HepG2 (cell line): ENCODE measurements at places on chromosomes 6 and 20. TPM values are rescaled to one million over a fixed set of nuclear protein-coding genes. Genes with fewer than 3 reads are reported as not detected.

CALHM4 gene
- not detected in 2 replicates for total RNA-seq

PRDM13 gene
- not detected in 2 replicates for total RNA-seq

VSX1 gene
- total RNA-seq: not detected in 2 replicates

CYP24A1 gene
- total RNA-seq: 6.9 and 9.4 TPM in 2 replicates

PTK6 gene
- not detected in 2 replicates for total RNA-seq

CRISP2 gene
- not detected in 2 replicates for total RNA-seq

MYCT1 gene
- total RNA-seq: not detected in 2 replicates

DNA sequence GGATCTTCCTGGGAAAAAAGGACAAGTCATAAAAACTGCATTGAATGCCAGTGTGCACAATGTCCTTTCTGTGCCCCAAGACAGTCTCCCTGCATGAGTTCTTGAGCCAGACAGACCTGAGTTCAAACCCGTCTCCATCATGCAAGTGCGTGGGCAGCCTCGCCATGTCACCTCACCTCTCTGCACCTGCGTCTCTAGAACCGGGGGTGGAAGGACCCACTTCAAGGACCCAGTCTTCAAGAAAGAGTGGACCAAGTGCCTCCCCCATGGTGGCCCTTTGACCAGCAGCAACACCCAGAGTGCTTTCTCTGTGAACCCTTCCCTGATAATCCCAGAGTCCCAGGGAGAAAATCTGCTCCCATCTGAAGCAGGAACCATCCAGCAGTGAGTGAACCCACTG is 23.5 kb upstream of the ANGPT4 start:
- no peak for DNase-seq

- no peak for DNase-seq
Observed at GRCh38 chr6:116682334-116682712, 1.3 kb downstream of the KPNA5 start.

GRCh38 chr6:12749531-12750379 is 33.2 kb downstream of the PHACTR1 start:
- no peak for DNase-seq

DNA sequence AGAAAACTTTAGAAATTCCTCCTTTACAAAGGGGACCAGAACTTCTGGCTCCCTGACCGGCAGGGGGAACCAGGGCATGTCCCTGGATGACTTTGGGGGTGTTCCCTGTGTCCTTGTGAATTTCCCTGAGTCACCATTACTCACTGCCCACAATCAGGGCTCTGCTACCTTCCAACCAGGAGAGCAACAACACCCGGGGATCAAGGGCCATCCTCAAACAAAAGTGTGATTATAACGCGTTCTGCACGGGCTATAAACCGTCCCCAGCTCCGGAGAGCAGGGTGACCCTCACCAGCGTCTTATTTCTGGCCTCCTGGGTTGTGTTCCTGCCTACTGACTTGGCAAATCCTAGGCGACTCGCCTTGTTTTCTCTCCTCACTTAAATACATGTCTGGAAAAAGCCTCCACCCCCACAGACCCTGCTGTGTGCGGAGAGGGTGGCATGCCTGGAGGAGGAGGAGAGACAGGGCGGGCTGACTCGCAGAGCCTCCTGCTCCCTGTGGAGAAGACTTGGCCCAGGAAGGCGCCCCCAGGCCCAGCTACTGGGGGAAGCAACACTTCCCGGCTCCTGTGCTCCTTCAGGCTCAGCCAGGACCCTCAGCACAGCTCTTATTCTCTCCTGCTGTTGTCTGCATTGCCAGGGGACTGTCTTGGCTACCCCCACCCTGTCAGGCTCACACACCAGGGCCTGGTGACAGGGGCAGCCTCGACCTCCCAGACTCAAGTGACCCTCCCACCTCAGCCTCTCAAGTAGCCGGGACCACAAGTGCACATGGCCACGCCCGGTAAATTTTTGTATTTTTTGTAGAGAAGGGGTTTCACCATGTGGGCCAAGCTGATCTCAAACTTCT is 54.1 kb downstream of the FGD2 start:
- peak; percentile 99 for DNase-seq

DNA sequence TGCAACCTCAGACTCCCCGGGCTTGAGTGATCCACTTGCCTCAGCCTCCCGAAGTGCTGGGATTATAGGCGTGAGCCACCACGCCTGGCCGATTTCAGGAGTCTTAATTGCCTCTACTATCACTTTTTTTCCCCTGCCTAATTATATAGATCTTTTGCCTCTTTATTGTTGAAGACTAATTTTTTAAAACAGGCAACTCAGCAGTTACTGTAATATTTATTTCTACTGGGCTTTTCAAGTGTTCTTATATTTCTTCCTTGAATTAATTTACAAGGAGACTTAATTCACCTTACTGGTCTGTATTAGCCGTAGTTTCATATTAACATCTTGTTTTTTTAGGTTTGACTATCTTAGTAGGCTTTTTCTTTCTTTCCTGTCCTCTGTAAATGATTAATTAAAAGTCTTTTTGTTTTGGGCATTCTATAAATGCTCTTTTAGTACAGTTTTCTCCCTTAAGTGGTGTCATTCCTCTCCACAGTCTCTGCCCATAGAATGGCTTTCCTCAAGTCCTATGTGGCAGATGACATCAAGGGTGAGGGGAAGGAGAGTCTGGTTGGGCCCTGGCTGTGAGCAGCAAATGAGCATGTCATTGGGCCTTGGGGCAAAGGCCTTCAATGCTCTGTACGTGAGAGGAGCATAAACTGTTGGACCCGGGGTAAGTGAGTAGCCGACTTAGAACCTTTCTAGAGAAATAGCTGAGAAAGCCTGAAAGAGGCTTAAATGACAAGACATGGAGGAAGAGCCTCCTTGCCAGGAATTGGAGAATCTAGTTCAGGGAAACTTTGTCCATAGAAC is 36.0 kb downstream of the ANKS1A start:
- DNase-seq: no peak

DNA sequence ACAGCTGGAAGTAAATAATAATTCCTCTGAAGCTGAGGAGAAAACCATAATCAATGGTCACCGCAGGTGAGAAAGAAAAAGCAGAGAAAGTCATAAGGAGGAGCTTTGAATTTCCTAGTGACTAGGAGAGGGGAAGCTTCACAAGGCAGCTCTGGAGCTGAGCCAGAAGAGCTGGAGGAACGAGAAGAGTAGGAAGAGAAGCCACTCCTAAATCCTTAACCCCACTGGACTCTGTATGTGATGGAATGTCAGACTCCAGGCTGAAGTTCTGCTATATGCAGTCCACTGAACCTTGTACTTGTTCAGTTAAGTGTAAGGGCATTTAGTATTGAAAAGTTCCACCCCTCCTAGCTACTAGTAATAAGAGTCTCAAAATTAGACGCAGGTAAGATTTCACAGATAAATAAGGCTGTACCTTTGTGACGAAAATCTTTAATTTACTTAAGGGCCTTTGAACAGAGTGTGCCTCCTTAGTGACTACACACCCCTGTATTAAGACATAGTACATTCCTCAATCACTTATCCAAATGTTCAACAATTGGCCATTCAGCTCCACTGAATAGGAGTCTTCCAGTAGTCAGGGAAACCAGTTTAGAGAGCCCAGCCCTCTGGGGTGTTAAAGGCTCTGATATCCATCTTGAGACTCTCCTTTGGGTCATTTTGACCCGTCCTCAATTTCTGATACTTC is 71.4 kb upstream of the UFL1 start:
- DNase-seq: no peak

- no peak for DNase-seq
Observed at GRCh38 chr6:7324520-7324919, 11.5 kb upstream of the SSR1 start.

DNA sequence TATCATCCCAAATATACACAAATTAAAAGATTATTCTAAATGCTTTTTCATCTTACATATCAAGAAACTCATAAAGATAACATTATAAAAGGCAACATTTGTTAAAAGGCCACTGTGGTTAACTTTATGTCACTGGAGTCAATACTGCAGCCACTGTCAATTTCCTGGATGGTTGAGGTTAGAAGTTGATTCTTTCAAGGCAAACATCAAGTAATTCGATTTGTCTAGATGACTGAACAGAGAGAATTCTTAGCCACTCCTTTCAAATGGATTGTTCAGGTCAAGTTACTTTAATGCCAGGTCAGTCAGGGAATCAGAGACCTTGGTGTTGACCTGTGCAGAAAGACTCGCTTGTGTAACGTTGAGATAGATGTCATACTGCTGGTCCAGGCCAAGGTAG is 44.4 kb upstream of the SIM1 start:
- no peak for DNase-seq

GRCh38 chr6:76264468-76264867 is 192.0 kb upstream of the IMPG1 start:
- no peak for DNase-seq

DNA sequence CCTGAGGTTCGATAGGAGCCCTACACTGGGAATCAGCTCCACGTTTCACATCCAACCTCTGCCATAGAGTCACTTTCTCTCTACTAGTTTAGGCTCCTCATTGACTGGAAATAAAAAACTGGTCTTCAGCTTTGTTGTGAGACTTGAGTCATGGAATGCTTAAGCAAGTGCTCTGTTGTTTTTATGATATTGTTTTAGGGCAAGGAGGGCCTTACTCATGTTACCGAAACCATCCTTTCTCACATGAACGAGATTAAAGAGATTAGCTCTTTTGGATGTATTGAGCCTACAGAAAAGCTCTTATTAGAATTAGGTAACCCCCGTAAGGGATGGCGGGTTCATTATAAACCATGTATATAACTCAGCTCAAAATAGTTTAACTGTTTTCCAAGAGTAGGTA is 6.9 kb upstream of the MOCS1 start:
- no peak for DNase-seq

- DNase-seq: no peak
Observed at GRCh38 chr6:134278000-134278399, 39.9 kb downstream of the SGK1 start.

GRCh38 chr6:37256692-37257319 is 766 bp upstream of the TBC1D22B start:
- no peak for DNase-seq

DNA sequence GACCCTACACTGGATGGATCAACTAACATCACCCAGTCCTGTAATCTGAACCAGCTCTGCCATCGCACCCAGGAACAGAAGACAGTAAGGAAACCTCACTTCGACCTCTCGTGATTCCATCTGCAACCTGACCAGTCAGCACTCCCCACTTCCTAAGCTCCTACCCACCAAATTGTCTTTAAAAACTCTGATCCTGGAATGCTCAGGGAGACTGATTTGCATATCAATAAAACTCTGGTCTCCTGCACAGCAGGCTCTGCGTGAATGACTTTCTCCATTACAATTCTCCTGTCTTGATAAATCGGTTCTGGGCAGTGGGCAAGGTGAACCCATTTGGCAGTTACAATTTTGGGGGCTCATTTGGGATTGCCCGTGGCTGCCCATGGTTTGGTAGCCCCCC is 18.3 kb upstream of the AGPAT4 start:
- DNase-seq: no peak

DNA sequence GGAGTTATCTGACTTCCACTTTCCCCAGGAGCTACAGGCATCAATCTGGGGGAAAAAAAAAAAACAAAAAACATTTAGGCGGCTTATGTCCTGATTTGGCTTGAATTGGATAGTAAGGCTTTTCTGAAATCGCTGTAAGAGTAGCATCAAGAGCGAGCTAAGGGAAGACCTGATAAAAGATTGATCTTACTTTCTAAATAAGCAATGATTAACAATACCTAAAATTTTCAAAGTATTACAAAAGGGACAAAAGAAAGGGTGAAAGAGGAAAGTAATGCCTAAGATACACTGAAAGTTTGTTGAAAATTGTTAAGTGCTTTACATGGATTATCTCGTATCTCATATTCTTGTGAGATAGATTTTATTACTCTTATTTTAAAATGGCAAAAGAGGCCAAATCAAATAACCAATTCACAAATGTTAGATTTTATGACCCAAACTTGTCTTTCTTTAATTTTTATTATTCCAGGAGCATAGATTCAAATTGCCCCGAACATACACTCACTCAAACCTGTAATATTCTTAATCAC is 106.4 kb upstream of the PRSS16 start:
- no peak for DNase-seq

GRCh38 chr6:52499681-52500236 is 77.1 kb downstream of the TRAM2 start:
- DNase-seq: no peak

DNA sequence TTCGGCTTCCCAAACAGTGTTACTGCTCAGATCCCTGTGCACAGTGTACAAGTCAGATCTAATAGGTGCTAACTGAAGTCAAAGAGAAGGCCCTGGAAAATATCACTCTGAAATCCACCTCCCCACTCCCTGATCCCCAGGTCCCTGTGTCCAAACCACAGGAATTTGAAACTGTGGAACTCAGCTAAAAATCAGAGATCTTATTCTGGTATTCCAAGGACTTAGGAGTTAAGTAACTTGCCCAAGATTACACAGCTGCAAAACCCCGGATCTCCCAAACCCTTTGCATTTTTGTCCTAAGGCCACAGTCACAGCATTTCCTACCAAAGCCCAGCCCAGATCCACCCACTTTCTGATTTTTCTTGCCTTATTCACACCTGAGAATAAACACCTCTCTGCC is 32.3 kb upstream of the SLC23A2 start:
- peak; percentile 52 for DNase-seq

- no peak for DNase-seq
Observed at GRCh38 chr6:45487645-45488044, 109.9 kb upstream of the SUPT3H start.

DNA sequence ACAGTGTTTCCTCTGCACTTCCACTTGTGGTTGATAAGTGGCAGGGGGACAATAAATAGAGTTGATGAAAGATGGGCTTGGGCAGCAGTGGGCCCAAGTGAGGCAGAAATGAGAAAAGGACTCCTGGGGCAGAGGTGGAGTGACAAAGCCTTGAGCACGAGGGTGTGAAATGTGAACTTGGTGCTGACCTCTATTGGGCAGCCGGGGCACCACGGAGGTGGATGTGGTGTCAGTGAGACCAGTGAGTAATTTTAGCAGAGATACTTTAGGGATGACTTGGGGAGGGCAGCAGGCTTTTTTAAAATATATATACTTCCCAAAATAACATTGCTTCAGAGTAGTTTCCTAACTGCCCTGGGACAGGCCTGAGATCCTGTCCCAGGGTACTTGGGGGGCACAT is 30.6 kb upstream of the MYLK2 start:
- DNase-seq: no peak

- DNase-seq: no peak
Observed at GRCh38 chr20:34283844-34284243, 19.3 kb downstream of the AHCY start.

- DNase-seq: no peak
Observed at GRCh38 chr6:161351858-161352257, 78.0 kb upstream of the AGPAT4 start.

GRCh38 chr20:36744764-36745191 is 1.1 kb downstream of the NDRG3 start:
- DNase-seq: no peak

GRCh38 chr20:17856024-17856564 is 112.5 kb downstream of the SNX5 start:
- peak; percentile 100 for DNase-seq

DNA sequence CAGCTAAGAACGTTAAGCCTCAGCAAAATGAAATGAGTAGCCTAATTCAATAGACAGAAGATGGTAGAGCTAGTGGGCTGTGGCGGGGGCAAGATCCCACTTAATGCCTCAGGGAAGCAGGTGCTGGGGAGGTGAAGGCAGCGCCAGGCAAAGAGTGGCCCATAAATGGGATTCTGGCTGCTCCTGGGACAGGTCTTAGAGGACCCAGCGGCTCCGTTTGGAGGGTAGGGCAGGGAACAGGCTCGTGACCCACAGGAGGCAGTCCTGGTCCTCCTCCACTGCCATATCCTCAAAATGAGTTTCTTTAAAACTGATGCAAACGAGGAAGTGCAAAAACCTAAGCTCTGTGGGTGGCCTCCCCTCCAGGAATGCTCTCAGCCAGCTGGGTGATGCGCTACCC is 32.7 kb downstream of the SAYSD1 start:
- DNase-seq: no peak
